Stimulated activated CD8-positive, alpha-beta memory T cell treated with anti-CD3 and anti-CD28 coated beads, Interleukin-2, amount 100 ng/mL, for 48 hours (primary cell): ENCODE measurements at places on chromosomes 5 and 9.

GRCh38 chr9:132877824-132878694, at the start of gene AK8:
Gene AK8, minus strand, starts transcription at chr9:132878284. Its CDS starts 29 bp downstream, at chr9:132878255.
- peak; percentile 62 for DNase-seq

GRCh38 chr5:165370794-165371193, 1865.4 kb downstream of the MAT2B start:
- DNase-seq, result no peak

GRCh38 chr9:131731237-131731636, 8.6 kb downstream of the RAPGEF1 start:
- DNase-seq, result no peak

DNA sequence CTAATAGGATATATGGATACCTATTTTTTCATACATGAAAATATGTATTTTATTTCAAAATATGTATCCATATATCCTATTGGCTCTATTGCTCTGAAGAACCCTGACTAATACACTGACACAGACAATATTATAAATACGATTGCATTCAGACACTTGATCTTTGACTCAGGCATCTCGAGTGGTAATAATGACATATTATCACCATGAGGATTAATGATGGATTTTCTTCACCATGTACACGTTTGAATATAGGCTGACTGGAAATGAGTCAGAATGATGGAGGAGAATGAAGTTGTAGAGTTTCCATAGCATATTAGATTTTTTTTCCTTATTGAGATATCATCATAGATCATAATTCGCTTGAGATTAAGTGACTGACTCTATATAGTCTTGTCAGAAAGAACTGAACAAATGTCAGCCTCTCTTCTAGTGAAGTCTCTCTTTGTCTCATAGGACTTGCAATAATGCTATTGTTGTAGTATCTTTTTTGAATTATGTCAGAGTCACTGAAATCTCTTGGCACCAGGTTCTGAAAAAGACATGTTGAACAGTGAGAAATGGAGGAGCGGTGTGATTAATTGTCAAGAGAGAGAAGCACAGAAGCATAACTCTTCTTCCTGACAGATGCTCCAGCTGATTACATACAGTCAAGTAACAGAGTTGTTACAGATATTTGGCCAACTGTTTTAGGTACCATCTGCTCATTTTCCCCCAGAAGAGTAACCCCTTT, 41.4 kb upstream of the SLCO6A1 start:
- no peak for DNase-seq

- peak; percentile 9 for DNase-seq
These were observed 31.4 kb upstream of the ANKRD55 start for GRCh38 chr5:56264417-56265025.

- DNase-seq, result no peak
These were observed 1291.8 kb upstream of the DMAC1 start for GRCh38 chr9:9091387-9091786.

DNA sequence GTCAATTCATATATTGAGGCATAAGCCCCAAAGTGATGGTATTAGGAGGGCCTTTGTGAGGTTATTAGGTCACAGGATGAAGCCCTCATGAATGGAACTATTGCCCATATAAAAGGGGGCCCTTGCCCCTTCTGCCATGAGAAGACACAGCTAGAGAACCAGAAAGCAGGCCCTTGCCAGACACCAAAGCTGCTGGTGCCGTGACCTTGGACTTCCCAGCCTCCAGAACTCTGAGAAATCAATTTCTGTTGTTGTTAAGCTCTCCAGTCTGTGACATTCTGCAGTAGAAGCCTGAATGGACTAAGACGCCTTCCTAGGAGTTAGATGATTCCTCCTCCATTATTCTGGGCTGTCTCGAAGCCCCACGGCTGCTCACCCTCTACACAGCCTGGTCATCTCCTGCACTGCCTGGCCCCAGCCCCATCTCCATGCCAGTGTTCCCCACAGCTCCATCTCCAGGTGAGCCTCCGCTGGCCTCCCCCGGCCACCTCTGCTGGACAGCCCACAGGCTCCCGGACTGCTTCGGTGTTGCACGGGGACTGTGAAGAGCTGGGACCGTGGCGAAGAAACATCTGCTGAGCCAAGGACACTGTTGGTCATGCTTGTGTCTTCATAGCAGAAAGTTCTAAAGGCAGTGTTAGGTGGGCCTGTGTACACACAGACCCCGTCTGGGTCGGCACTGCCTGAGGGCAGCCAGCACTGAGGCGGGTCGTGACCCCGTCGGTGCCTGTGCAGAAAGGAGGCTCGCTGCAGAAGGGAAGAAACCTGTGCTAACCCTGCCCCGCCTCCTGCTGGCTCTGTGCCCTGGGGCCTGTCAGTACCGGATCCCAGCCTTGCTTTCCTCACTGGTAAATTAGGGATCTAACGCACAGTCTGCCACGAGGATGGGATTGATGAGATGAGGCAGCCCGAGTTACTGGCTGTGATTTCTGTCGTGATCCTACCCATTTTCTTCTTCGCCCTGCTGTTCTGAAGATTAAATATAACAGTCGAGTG, 55.1 kb upstream of the CNOT6 start:
- no peak for DNase-seq

GRCh38 chr9:10274988-10275387, 337.8 kb downstream of the PTPRD start:
- DNase-seq, result no peak

- no peak for DNase-seq
These were observed 69.4 kb downstream of the TLE1 start for GRCh38 chr9:81620002-81620390.

GRCh38 chr5:1503241-1504068, 20.3 kb downstream of the LPCAT1 start:
- DNase-seq, result no peak

DNA sequence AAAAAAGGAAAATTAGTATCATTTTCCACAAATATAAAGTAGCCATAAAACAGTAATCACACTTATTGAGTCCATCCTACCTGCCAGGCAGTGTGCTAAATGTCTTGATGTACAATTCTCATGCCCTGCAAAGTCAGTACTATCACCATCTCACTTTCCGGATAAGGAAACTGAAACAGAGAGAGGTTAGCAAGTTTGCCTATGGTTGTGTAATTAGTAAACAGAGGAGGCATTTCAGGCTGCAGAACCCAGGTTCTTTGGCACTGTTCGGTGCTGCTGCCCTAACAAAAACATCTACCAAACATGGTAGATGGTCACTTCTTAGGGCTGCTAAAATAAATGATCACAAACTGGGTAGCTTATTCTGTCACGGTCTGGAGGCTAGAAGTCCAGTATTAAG, 22.6 kb downstream of the PLAC8L1 start:
- no peak for DNase-seq

DNA sequence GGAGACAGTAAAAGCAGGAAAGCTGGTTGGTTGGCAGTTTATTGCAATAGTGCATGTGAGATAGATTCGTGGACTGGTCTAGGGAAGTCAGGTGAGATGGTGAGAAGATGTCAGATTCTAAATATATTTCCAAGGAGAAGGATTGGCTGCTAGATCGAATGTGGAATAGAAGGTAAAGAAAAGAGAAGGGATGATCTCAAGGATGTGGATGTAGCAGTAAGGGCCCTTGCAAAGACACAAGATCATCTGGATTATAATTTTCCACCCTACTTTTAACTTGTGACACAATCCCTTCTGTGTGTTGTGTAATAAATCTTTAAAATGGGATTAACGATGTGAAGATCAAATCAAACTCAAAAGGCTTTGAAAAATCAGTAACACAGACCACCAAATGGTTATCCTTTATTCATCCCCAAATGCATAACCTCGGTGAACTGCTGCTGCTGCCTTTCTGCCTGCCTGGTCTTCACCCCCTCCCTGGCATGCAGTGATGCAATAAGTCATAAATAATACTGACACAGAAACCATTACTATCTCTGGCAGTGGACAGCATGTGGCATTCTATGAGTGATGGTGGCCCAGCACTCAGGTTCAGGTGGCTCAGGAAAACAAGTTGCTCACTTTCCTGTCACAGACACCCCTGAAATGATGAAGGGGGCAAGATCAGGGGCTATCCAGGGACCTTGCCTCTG, 178.4 kb downstream of the FAM114A2 start:
- DNase-seq, result no peak

GRCh38 chr9:109401169-109401989, 80.5 kb upstream of the EPB41L4B start:
- DNase-seq, result no peak

GRCh38 chr5:91136271-91136670, 246.8 kb downstream of the ARRDC3 start:
- no peak for DNase-seq

GRCh38 chr5:55072666-55073065, 29.8 kb upstream of the GZMA start:
- no peak for DNase-seq

DNA sequence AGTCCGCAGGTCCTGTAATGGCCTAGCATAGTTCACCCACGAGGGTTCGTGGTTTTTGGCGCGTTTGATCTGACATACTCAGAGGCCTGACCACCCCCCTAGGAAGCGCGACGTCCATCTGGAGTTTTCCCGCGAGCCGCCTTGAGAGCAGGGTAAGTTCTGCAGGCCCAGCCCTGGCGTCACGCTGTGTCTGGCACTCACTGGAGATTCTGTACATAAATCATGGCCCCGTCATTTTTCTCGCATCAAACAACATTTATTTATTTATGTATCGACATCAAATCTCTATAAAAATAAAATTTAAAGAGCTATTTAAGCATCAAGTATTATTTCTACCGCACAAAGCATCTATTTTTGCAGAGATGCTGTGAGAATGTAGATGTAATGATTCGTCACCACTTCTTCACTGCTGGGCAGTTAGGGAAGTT, 437 bp upstream of the TRIM41 start:
- no peak for DNase-seq

DNA sequence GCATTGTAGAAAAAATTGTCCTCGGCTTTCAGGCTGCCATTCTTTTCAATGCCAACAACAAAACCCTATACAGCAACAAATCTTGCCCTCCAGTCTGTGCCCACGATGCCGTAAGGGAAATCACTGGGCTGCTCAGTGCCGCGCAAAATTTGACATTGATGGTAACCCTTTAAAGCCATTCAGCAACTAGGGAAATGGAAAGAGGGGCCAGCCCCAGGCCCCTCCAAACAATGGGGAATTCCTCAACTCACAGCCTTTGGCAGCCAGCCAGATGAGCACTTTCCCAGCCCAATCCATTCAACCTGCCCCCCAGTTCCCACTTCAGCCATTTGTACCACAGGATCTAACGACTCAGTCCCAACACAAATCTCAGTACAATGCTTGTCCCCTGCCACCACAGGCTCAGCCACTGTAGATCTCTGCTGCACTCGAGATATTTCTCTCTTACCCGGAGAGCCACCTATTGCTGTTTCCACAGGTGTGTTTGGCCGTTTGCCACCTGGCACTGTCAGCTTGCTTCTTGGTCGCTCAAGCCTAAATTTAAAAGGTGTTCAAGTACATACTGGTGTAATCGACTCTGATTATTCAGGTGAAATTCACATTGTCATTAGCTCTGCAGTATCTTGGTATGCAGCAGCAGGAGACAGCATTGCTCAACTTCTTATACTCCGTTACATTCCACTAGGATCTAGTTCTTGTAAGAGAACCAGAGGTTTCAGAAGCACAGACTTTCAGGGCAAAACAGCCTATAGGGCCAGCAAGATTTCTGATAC, 103.3 kb downstream of the SYK start:
- no peak for DNase-seq
